ENCODE measurements at places on chromosomes 3 and 15.

DNA sequence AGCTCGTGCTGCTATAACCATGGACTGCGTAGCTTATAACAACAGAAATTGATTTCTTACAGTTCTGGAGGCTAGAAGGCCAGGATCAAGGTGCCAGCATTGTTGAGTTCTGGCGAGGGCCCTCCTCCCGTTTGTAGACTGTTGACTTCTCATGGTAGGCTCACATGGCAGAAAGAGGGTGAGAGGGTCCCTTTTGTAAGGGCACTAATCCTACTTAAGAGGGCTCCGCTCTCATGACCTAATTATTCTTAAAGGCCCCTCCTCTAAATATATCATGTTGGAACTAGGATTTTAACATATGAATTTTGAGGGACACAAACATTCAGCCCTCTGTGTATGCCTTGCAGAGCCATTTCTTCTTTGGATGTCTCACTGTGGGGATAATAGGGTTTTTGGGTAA lies 28.8 kb upstream of the PYDC2 start:
- DNase-seq: no peak

DNA sequence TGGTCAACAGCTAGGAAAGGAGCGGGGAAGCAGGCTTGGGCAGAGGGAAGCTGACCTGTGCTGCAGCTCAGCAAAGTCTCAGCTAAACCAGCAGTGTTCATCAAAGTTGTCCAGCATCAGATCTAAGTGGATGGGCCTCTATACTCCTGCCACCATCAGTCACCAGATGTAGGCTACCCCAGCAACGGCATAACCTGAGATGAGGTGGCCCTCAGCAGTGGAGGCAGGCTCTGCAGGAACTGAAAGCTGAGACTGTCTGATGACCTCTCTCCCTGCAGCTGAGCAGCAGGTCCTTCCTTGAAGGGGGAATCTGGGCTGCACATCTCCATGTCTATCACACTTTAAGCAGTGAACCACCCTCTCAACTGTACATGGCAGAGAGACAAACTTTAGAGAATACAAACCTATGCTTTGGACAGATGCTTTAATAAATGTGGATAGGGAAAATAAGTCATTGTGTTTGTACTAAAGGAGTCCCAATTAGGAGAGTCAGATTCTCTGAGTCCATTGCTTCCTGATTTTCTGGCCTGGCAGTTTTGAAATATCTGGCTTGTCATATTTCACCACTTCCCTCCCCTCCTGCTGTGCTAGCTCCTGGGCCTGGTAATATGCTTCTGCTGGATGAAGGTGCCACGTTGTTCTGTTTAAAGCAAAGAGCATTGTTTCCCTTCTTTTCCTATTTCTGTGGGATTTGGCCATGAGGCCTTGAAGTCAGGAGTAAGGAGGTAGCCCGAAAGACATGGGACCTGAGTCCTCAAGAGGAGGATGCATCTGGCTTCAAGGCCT lies 11.1 kb upstream of the PSTPIP1 start:
- no peak for DNase-seq

- DNase-seq: no peak
Observed at GRCh38 chr3:183933160-183933559, 48.5 kb upstream of the PARL start.

GRCh38 chr3:3772920-3773319 lies 26.3 kb upstream of the LRRN1 start:
- DNase-seq: peak; percentile 57
